ENCODE measurements at places on chromosomes 7 and 10.

DNA sequence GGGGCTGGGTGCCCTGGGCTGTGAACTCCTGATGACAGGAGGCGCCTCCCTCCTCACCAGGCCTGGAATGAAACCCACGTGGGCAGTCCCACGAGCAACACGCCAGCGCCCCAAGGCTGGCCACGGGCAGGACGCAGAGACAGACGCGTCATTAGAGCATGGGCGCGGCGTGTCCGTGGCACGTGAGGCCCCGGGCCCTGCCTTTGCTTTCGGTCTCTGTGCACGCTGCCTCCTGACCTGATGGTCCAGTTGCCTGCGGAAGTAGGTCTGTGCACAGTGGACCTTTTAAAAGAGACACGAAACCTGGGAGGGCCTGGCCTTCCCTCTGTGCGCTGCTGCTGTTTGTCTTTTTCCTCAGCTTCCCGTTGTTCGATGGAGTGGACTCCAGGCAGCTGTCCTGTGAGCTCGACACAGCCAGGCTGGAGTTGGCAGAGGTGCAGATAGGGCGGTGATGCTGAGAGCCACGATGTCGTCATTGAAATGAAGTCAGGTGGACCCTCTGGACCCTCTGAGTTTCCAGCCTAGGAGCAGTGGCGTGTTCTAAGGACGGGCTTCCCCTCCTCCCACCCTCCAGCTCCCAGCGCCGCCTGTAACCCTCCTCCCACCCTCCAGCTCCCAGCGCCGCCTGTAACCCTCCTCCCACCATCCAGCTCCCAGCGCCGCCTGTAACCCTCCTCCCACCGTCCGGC lies 40.1 kb upstream of the CFAP46 start:
- DNase-seq, result peak; percentile 59

DNA sequence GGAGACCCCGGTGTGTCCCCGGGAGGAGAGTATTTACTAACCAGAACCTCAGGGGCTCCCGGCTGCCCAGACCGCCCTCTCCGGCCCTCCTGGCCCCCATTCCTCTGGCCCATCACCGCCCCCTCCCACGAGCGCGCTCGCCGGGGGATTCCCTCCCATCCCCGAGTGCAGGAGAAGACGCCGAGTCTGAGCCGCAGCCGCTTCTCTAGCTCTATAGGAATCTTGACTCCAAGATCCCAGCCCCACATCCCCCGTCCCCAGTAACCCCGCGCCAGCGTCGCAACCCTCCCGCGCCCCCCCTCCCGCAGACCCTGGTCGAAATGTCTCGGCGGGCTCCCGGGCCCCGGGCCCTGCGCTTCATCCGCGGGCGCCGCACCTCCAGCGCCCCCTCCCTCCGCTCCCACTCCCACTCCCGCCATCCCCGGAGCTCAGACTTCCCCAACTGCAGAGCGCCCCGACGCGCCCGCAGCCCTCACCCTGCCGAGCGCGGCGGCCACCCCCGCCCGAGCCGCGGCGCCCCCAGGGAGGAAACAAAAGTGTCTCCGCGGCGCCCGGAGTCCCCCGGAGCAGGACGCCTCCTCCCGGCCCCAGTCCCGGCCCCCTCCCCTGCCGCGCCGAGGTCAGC lies 541 bp downstream of the ELMO1 start:
- no peak for DNase-seq

DNA sequence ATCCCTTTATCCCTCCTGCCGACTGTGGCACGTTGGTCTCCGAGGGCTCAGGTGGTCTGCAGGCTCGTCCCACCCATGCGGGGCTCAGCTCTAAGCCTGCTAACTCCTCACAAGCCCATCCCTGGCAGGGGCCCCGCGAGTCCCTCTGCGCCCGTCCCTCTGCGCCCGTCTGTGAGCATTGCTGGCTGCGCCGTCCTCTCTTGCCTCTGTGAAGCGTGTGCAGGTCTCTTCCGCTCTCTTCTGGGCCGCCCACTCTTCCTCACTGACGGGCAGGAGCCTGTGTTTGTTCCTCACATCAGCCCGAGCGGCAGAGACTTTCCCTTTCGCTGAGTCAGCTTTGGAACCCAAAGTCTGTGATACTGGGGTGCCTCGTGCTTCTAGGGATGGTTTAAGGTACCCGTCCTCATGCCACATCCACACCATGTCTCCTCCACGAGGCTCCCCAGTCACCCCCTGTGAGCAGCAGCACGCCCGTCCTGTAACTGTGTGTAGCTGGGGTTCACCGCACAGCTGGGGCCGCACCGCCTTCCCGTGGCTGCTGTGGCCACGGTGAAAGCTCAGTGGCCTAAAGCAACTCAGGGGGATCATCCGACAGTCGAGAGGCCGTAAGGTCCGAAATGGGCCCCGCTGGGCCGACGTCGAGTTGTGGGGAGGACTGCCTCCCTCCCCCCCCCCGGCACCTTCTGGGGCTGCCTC lies 35.5 kb downstream of the ADGRA1 start:
- DNase-seq, result no peak

- DNase-seq, result no peak
Measured at GRCh38 chr10:107807836-107808235, 643.3 kb upstream of the SORCS1 start.

DNA sequence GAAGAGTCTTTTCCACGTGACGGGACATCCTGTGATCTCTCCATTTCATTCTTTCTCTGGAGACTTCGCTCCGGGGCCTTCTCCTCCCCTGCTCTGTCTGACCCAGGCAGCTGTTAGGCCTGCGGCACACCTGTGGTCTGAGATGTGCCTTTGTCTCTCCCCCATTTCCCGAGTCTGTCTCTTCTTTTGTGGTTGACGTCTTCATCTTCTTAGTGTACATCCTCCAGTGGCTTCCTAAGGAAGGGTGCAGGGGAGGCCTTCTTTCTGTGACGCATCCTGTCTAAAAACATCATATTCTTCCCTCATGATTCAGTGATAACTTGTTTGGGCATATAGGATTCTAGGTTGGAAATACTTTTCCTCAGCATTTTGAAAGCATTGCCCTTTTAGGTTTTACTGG lies 17.2 kb upstream of the ATP6V0E2 start:
- no peak for DNase-seq

DNA sequence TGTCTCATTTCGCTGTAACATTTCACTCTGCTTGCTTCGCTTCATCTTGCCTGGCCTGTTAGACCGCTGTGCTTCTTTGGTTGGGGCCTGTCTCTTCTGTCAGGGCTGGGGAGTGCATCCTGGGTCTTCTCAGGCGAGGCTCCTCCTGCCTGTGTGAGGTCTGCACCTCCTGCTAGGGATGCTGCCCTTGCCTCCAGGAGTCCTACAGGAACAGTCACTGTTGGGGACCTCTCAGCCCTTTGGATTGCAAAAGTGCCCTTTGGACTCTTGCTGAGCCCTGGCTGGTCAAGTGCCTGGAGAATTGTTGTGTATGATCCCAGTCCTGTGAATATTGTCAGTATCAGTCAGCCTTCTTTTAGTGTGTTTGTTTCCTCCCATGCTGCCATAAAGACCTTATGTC lies 84.1 kb downstream of the MDFIC start:
- DNase-seq, result no peak

GRCh38 chr7:98192781-98193457 lies 18.3 kb upstream of the BHLHA15 start:
- DNase-seq, result no peak

DNA sequence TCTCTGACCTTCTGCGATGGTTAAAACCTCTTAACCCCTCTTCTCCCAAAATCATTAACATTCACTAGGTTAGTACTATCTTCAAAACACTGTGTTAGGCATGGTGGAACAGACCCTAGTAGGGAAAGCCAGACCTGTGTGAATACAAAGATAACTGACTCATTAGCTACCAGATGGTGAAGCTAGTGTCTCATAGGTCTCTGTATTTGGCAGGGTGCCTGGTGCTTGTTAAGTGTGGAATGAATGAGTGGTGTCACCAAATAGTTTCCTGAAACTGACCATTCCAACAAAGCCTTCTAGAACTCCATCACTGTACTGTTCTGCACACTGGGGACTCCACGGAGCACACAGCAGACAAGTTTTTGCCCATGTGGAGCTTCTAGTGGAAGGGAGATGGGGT lies 27.7 kb upstream of the TM9SF3 start:
- no peak for DNase-seq

GRCh38 chr10:55476129-55476528 lies 675.1 kb upstream of the PCDH15 start:
- DNase-seq, result no peak

DNA sequence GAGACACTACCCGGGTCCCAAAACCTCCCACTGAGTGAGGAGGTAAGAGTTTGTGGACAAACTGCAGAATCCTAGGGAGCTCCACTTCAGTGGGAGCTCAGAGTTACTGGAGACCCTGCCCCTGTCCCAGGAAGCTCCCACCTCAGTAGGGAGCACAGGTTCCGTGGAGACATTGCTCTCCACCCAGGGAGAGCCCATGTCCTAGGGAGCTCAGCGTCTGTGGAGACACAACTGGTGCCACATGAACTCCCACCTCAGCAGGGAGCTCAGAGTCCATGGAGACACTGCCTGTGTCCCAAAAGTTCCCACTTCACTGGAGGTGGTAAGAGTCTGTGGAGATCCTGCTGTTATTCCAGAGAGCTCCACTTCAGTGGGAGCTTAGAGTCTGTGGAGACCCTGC lies 6.3 kb downstream of the MYO1G start:
- DNase-seq, result no peak

- DNase-seq, result peak; percentile 45
Measured at GRCh38 chr10:44016589-44017482, 368.1 kb downstream of the CXCL12 start.

GRCh38 chr10:91691981-91692380 lies 59.1 kb upstream of the PPP1R3C start:
- DNase-seq, result no peak

- no peak for DNase-seq
Measured at GRCh38 chr10:69817078-69817581, 15.4 kb downstream of the COL13A1 start.

DNA sequence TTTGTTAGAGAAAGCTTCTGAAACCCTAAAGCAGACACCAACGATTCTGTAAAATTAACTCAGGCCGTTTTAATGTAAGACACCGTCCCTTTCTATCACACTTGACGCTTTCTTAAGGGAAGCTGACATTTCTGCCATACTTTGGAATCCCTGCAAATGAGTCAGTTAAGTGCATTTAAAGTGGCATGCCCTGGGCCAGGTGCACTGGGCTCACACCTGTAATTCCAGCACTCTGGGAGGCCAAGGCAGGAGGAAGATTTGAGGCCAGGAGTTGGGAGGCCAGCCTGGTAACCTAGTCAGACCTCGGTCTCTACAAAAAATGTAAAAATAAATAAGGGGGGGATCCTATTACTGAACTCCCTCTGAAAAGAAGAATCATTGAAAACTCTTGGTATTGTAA lies 4.4 kb downstream of the UBE2H start:
- DNase-seq, result no peak

DNA sequence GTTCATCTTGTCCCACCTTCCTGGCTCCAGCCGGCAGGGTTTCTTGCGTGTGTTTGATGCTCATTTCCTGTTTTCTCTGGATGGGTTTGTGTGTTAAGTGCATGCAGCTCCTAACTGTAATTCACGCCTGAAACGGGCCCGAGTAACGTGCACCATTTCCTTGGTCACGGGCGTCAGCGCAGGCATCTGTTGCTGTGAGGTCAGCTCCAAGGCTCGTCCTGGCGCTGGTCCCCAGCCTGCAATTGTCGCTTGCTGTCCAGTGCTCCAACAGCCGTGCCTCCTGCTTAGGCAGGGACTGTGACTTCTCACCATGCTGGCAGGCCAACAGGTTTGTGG lies 201.1 kb downstream of the GLRX3 start:
- no peak for DNase-seq

DNA sequence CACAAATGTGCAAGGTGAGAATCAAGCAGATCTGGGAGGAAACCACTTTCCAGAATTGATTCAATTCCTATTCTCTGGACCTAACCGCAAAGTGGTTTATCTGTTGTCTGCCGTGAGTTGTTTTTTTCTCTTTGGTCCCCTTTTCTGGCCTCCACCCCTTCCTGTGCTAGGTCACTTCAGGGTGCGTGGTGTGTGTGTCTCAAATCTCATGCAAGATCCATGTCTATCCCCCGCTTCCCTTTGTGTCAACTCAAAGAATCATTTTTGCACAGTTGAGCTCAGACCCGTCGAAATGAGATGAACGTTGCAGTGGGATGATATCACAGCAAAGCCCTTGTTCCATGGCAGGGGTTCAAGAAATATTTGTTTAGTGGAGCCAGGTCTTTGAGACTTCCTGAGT lies 184.5 kb downstream of the GATA3 start:
- no peak for DNase-seq

GRCh38 chr7:174716-175115 lies 17.7 kb upstream of the FAM20C start:
- no peak for DNase-seq

DNA sequence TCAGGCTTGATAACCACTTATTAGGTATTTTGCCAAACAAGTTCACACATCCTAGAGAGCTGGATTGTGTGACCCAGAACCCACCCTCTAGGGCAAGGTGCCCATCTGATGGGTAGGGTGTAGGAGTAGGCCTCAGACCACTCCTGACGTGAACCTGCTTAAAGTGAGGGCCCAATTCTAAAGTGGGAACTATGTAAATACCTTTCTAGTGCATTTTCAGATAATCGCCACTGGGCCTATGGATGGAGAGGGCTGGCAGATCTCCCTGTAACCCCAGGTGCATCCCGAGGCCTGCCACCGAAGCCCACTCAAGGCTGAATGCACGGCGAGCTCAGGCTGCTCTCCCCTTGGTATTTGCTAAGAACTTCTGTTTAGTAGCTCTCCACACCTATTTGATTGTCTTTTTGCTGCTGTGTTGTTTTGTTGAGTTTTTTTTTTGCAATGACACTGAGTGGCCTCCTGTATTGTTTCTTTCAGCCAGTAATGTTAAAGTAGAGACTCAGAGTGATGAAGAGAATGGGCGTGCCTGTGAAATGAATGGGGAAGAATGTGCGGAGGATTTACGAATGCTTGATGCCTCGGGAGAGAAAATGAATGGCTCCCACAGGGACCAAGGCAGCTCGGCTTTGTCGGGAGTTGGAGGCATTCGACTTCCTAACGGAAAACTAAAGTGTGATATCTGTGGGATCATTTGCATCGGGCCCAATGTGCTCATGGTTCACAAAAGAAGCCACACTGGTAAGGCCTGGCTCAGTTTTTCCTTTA lies 71.7 kb downstream of the IKZF1 start:
- DNase-seq, result no peak

GRCh38 chr10:7302930-7303557 lies 107.8 kb downstream of the SFMBT2 start:
- no peak for DNase-seq

GRCh38 chr10:133520193-133520738 lies 6.9 kb upstream of the CYP2E1 start:
- peak; percentile 34 for DNase-seq

Measured in uterus (tissue), 4 donors.